ENCODE measurements at places on chromosomes 11 and 22.

DNA sequence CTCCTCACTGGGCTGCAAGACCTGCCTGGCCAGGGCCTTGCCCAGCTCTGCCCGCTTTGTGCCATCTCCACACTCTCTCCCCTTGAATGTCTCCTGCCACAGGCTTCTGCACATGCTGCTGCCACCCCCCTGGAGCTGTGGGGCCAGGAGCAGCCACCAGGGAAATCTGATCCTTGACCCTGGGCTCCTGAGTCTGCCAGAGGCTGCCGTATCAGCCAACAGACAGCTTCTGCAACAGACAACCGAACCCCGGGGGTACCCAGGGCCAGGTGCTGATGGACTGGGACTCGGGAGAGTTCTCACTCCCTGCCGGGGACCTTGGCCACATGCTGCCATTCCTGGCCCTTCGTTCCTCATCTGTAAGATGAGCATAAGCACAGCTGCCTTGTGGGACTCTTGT is 3.3 kb upstream of the PPARA start:
- no peak for DNase-seq

- DNase-seq: no peak
Measured at GRCh38 chr11:47201015-47201414, 13.8 kb upstream of the DDB2 start.

DNA sequence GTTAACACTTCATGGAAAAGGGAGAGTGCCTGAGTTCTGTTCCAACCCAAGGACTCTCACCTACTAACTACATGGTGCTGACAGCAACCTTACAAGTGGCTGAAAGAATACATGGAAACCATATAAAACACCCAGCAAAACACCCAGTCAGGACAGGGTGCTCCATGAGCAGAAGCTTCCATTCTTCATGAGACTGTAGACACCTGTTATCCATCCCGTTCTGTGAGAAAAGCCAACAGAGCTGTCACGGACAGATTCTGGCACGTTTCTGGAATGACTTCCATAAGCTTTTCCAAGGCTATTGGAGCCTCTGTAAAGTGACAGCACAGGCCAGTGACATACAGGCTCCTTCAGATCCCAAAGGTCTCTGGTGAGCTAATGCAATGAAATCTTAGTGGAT is 23.2 kb downstream of the PRR14L start:
- DNase-seq: no peak

DNA sequence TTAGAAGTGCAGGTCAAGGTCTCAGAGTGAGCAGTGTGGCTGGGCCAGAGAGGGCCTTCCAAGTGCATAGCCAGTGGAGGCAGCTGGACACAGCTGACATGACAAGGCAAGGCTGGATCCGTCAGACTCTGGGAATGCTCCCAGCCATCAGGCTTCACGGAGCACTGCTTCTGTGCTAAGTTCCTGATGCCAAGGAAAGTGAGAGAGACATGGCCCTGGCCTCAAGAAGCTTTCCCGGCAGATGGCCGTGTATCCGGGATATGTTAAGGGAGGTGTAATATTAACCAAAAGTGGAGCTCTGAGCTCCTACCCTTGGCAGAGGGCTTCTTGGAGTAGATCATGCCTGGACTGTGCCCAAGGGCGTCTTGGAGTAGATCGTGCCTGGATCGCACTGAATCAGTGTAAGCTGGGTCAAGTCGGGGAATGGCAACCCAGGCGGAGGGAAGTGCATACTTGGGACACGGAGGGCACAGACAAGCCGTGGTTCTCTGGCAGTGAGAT is 7.4 kb upstream of the EFCAB6 start:
- DNase-seq: no peak

- DNase-seq: peak; percentile 3
Measured at GRCh38 chr11:72924568-72925190, 110.5 kb downstream of the ATG16L2 start.
